ENCODE measurements at places on chromosomes 5 and 9.
A peak's percentile ranks its signal among the peaks of the same experiment; 100 is the strongest.

GRCh38 chr5:78757269-78758053 is 108.9 kb upstream of the LHFPL2 start:
- DNase-seq: peak; percentile 96

- DNase-seq: no peak
Observed at GRCh38 chr5:32339198-32339597, 26.5 kb upstream of the MTMR12 start.

- no peak for DNase-seq
Observed at GRCh38 chr5:155004138-155004744, 9.3 kb upstream of the KIF4B start.

GRCh38 chr5:30050056-30050815 is 1143.2 kb upstream of the CDH6 start:
- no peak for DNase-seq

DNA sequence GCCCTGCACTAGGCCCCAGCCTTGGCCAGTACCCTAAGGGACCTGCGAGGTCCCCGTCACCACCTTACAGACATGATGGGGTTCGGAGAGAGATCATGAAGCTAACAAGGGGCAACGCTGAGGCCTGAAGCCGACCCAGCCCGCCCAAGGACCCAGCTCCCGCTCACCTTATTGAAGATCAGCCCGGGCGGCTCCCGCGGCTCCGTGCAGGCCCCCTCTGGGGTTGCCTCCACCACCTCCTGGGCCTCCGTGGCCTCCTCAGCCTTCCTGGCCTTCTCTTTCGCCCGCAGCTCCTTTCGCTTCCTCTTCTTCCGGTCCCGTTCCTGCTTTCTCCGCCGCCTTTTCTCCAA is 3.6 kb downstream of the SURF6 start:
- no peak for DNase-seq

- no peak for DNase-seq
Observed at GRCh38 chr5:14741801-14742440, 77.4 kb downstream of the OTULIN start.

DNA sequence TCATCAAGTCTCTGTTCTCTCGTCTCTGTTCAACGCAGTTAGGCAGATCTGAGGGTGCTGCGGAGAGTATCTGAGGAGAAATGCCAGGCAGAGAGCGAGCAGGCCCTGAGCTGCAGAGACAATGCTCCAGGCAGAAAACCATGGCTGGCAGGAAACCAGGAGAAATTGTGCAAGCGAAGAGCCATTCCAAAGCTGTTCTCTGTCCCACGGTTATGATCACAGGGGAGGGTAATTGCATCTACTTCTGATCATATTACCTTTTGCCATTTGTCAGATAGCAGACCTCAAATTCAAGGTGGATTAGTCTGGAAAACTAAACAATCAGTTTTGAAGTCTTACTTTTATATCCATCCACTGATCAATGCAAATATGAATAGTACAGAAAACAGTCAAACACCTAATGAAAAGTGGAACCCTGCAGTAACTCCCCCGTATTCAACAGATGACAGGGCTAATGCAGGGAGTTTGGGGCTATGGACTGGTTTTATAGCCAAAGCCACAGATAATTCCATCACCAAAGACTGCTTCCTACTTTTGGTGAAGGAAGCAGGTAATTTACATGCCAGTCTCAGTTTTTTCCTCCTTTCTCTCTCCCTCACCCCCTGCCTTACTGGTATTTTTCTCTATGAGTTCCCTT is 228.0 kb downstream of the DCP2 start:
- peak; percentile 12 for DNase-seq

- peak; percentile 10 for DNase-seq
Observed at GRCh38 chr9:27572566-27572917, 739 bp downstream of the C9orf72 start.

GRCh38 chr9:97936998-97937397 is 974 bp downstream of the HEMGN start:
- no peak for DNase-seq

- no peak for DNase-seq
Observed at GRCh38 chr5:161138751-161139455, 286.9 kb upstream of the ATP10B start.

- no peak for DNase-seq
Observed at GRCh38 chr9:125494653-125494915, 212.4 kb downstream of the MAPKAP1 start.

DNA sequence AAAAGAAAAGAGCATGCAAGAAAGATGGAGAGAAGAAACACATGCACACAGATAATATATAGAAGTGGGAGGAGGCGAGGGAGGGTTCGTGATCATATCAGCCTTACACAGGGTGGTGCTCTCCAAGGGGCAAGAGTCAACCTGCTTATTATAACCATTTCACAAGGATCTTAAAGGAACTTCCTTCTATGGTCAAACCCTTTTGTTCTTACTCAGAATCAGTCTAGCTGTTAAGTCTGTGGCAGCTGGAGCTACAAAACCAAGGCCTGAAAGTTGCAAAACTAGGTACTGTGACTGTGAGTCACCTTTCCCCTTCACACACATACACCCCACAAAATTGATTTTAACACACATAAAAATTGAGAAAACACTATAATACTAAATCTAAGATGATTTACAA is 18.5 kb upstream of the ERMP1 start:
- no peak for DNase-seq

GRCh38 chr9:1120500-1121165 is 70.5 kb downstream of the DMRT2 start:
- no peak for DNase-seq

DNA sequence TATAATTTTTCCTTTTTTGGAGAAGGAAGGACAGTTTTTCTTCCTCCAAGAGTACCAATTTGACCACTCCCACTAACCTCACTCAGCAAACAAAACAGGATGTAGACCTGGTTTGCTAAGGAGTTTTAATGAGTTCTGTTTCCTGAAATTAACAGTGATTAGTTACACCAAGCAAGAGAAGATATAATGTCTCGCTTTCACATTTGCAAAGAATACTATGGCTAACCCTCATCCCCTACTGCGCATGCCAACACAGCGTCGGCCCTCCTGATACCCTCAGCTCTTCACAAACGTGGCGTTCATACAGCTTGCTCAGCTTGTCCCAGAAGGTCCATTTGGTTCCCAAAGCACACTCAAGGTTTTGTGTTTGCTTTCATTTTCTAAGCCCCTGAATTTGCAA is 41.9 kb upstream of the IPPK start:
- no peak for DNase-seq

DNA sequence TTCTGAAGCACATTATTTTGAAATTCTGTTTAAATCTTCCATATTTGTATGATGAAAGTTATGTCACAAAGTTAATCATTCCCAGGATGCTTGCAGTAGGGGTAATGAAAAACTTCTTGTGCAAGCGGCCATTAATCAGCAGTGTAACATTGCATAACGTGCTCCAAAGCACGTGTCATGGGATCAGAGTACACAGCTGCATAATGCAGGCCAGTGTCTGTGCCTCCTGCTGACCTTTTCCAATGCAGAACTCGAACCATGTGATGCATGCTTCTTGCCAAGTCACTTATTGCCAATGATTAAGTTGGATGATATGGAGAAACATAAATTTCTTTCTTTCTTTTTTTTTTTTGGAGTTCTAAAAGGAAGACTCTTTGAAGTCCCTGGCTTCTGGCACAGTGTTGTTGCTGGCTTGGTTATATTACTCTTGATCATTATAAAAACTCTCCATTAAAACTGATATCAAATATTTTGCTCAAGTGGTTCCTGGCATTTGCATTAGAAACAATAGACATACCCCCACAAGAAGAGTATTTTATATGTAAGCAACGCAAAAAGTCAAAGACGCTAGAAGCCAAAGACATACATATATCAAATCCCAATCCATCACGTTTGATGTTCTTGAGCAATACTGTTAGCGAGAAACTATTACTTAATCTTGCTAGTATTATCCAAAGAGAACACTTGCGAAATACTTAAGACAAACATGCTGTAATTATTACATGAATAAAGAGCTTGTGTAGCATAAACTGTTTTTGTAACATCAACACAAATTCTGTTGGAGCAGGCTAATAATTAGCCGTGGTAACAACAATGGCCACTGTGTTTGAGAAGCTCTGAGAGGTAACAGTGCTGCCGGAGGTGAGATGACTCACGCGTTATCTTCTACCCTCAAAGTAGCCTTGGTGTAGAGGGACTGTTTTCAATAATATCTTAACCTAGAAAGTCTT is 164.2 kb downstream of the AUH start:
- peak; percentile 96 for DNase-seq

DNA sequence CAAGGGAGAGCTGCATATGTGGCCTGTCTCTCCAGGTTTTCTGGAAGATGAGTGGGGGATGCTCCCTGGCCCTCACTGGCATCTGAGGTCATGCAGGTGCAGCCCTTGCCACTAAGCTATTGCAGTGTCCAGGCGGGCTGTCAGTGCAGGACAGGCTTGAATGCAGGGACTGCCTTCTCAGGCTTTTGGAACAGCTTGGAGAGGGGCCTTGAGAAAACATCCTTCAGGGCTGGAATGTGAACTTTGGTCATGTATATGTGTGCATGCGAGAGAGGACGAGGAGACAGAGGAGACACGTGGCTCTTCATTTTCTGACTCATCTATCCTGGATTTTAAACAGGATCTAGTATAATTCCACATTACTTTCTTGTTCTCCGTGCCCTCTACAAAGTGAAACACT is 90.3 kb downstream of the MACROH2A1 start:
- DNase-seq: peak; percentile 18

GRCh38 chr5:60463179-60463868 is 236.6 kb downstream of the DEPDC1B start:
- no peak for DNase-seq

GRCh38 chr5:81209869-81210493 is 23.1 kb upstream of the CKMT2 start:
- no peak for DNase-seq

- peak; percentile 21 for DNase-seq
Observed at GRCh38 chr5:15993334-15993733, 186.3 kb downstream of the MARCHF11 start.

- DNase-seq: peak; percentile 34
Observed at GRCh38 chr9:37464426-37465248, 613 bp downstream of the ZBTB5 start.

- DNase-seq: no peak
Observed at GRCh38 chr5:1522601-1523479, 920 bp downstream of the LPCAT1 start.

DNA sequence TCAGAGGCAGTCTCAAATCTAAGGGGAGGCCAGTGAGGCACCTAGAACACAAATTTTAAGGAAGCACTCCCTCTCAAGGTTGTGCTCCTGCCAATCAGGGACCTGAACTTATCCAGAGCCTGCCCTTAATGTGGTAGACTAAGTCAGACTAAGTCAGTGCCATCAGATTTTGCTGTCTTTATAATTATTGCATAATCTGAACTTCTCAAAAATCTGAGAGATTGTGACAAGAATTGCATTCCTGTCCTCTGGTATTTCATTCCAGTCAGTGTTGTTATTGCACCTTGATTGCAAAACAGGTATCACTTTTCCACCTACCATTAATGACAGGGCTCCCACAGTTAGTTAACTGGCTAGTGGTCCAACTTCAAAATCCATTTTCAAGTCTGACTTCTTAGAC is 197.1 kb upstream of the HCN1 start:
- DNase-seq: no peak

DNA sequence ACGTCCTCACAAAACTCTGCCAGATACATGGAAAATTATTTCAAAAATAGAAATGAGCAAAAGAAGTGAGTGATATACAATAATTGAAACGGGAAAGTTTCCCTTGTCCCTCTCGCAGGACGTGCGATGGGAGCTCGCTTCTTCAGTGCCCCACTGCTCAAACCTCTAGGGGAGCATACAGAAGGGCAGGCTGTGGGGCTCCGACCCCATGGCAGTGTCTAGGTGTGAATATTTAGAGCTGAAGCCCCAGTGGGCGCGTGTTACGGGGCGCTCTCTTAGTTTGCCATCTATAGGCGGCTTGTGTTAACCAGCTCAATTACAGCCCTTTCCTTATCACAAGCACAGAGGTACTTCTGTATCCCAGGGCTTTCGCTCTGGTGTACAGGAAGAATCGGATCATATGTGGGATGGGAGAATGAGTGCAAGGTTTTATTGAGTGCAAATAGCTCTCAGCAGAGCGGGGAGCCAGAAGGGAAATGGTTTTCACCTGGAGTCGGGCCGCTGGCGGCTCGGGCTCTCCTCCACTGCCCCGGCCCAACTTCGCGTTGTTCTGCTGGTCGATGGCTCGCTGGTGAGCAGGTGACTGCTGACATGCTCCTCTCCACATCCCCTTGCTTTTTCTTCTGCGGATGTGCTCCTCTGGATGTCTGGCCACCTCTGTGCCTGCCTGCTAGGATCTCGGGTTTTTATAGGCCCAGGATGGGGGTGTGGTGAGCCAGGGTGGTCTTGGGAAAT is 334.0 kb upstream of the PTPRD start:
- DNase-seq: no peak
